ENCODE measurements at places on chromosomes 2 and 18. TPM values are rescaled to one million over a fixed set of nuclear protein-coding genes. Genes with fewer than 3 reads are reported as not detected.

The ANKRD30BL gene
- not detected for total RNA-seq

The SFXN5 gene
- total RNA-seq: 17.2 TPM

GRCh38 chr2:237631007-237631785 lies 3.8 kb downstream of the LRRFIP1 start:
- H3K36me3 ChIP-seq: no peaks in the 10 kb centered on the region
- peak overlapping the region; percentile 68 for H3K27ac ChIP-seq
- H3K4me1 ChIP-seq: peaks cover 26% of the 10 kb centered on the region
- H3K27me3 ChIP-seq: no peaks in the 10 kb centered on the region
- H3K4me3 ChIP-seq: no peak overlapping the region
- DNase-seq: peak; percentile 89

- DNase-seq: no peak
- no peaks in the 10 kb centered on the region for H3K36me3 ChIP-seq
- no peak overlapping the region for H3K27ac ChIP-seq
- H3K27me3 ChIP-seq: no peaks in the 10 kb centered on the region
- no peaks in the 10 kb centered on the region for H3K4me1 ChIP-seq
Measured at GRCh38 chr18:36207303-36207702, 20.0 kb downstream of the MOCOS start.

Measured in thyroid gland (tissue), 4 donors.